ENCODE measurements at places on chromosomes 7 and 10. TPM values are rescaled to one million over a fixed set of nuclear protein-coding genes. Genes with fewer than 3 reads are reported as not detected.

The ATRNL1 gene
- 8.0 TPM for total RNA-seq

The GJC3 gene
- not detected for total RNA-seq

The ASB15 gene
- total RNA-seq: not detected

The SNX10 gene
- total RNA-seq: 7.2 TPM

The CFTR gene
- not detected for total RNA-seq

The PLEKHS1 gene
- total RNA-seq: not detected

The LIPN gene
- not detected for total RNA-seq

The PDZD8 gene
- total RNA-seq: 15.0 TPM

The OLAH gene
- 0.34 TPM for total RNA-seq

The NUTM2A gene
- total RNA-seq: 0.82 TPM

The ACTL6B gene
- not detected for total RNA-seq

The C10orf67 gene
- not detected for total RNA-seq

The CNPY1 gene
- not detected for total RNA-seq

The PODXL gene
- 350 TPM for total RNA-seq

The JAZF1 gene
- total RNA-seq: 8.9 TPM

The CPN1 gene
- not detected for total RNA-seq

The NEUROD6 gene
- total RNA-seq: not detected

The INHBA gene
- total RNA-seq: 20.2 TPM

The ERVW-1 gene
- not detected for total RNA-seq

The SYT15 gene
- not detected for total RNA-seq

The PTPRZ1 gene
- not detected for total RNA-seq

The VOPP1 gene
- total RNA-seq: 154 TPM

The WEE2 gene
- total RNA-seq: not detected
